ENCODE measurements at places on chromosomes 7 and 10.

DNA sequence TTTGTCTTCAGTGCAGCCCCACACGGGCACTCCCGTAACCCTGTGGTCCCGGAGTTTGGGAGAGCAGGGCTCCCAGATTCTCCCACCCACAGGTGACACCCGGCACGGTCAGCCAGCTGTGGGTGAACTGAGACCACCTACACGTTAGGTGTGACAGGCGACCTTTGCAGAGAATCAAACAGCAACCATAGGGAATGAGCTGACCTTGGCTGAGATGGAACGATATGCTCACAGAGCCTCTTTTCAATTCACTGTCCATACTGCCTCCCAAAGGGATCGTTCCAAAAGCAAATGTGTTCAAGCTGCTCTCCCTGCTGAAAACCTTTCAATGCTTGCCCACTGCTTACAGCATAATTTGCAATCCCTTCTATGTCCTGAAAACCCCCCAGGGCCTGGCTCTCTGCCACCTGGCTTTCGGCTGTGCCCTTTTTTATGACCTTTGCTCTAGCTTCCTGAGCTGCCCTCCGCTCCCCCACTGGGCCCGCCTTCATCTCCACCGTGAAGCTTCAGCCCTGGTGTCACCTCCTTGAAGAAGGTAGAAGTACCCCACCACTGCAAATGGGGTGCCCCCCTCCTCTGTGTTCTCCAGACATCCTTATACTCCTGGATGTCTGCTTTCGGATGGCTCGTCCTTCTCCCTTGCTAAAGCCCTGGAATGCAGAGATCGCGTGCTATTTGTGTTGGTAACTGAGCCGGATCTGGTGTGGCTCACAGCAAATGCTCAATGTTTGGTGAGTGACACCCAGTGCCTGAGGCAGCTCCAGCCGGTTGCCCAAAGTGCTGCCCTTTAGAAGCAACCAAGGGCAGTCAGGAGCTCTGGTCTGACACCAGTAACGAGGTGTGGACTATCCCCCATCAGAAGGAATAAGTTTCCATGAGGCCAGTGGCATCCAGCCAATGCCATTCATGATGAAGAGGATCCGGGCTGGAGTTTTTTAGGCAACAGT lies 90.4 kb downstream of the KIAA1549 start:
- peak; percentile 69 for DNase-seq

GRCh38 chr7:158541346-158542010 lies 46.1 kb downstream of the PTPRN2 start:
- DNase-seq = no peak

DNA sequence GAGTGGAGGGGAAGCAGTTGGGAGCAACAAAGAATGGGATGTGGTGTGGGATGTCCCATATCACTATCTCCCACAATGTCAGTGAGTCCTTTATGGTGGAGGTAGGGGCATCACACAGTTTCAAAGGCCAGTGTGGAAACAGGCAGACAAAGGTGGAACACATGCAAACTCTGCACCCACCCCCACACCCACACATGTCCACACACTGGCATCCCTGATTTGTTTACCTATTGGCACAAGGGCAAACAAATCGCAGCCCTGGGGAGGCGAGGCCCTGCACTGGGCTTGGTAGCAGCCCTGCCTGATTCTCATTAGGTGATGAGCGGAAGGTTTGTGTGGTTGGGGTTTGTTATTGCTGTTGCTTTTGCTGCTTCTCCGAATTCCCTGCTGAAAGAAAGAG lies 243.3 kb downstream of the GRID1 start:
- DNase-seq = no peak

DNA sequence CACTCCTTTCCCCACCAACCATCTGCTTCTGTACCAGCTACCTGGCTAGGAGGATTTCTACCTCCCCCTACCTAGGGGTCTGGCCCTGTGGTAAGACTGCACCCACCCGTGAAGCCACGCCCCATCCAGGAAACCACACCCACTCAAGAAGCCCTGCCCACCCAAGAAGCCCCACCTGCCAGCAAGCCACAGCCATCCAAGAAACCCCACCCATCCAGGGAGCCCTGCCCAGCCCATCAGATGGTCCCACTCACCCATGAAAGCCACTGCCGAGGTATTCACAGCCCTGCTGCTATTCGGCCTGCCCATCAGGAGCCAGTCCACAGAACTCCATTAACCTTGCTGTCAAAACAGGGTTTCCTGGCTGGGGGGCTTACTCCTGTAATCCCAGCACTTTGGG lies 15.6 kb upstream of the MUC3A start:
- no peak for DNase-seq

- DNase-seq = no peak
Measured at GRCh38 chr7:82264783-82265305, 178.7 kb downstream of the CACNA2D1 start.

DNA sequence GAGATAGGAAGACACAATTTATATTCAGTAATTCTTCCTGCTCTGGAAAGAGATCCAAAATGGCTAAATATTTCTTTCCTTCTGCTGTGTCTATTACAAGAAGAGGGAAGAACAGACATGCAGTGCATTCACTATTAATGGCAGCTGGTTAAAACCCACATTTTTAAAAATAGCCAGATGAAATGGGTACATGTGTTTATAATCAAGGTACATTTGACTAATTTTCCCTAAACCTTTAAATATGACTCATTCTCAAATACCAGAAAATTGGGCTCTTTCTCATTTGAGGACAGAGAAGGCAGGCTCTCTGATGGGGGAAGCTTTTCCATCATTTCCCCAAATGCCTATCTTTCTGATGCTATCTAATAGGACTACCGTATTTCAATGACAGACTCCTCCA lies 215.7 kb upstream of the HABP2 start:
- DNase-seq = peak; percentile 43

- no peak for DNase-seq
Measured at GRCh38 chr10:65968871-65969270, 957.0 kb upstream of the LRRTM3 start.

- DNase-seq = no peak
Measured at GRCh38 chr7:130841416-130841815, 107.4 kb upstream of the KLF14 start.

- no peak for DNase-seq
Measured at GRCh38 chr7:111873326-111873646, 311.0 kb upstream of the IMMP2L start.

GRCh38 chr10:34224639-34225038 lies 590.5 kb downstream of the PARD3 start:
- DNase-seq = no peak

GRCh38 chr10:99784727-99785441 lies 2.4 kb downstream of the ABCC2 start:
- peak; percentile 66 for DNase-seq

GRCh38 chr7:101231644-101232043 lies 6.0 kb downstream of the CLDN15 start:
- DNase-seq = no peak

GRCh38 chr10:86597306-86597705 lies 57.0 kb upstream of the OPN4 start:
- no peak for DNase-seq

DNA sequence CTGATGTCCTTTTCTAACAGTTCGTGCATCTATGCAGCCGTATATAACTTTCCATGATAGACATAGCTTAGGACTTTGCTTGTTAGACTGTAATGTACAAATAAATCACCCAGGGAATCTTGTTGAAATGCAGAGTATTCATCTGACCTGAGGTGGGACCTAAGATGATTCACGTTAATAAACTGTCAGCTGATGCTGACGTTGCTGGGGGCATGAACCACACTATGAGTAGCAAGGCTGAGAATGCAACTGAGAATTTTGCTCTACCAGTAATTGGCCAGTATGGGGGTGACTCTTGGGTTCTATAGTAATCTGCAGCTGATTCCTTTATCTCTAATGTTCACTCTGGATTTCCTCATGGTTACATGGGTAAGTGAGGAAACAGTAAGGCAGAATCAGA lies 130.1 kb upstream of the MALRD1 start:
- DNase-seq = peak; percentile 30

- no peak for DNase-seq
Measured at GRCh38 chr10:105138358-105138757, 497.3 kb downstream of the SORCS3 start.
